T-helper 1 cell (primary cell): ENCODE measurements at places on chromosomes 5 and 9.

GRCh38 chr9:134620751-134621557 lies 20.6 kb upstream of the COL5A1 start:
- DNase-seq, result no peak

DNA sequence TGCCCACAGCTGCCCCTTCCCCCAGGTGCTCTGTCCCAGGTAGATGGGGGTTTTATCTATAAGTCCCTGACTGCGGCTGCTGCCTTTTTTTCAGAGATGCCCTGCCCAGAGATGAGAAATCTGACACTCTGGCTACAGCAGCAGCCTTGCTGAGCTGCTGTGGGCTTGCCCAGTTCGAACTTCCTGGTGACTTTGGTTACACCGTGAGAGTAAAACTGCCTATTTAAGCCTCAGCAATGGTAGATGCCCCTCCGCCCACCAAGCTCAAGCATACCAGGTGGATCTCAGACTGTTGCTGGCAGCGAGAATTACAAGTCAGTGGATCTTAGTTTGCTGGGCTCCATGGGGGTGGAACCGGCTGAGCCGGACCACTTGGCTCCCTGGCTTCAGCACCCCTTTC lies 56.8 kb downstream of the MINAR2 start:
- DNase-seq, result no peak

DNA sequence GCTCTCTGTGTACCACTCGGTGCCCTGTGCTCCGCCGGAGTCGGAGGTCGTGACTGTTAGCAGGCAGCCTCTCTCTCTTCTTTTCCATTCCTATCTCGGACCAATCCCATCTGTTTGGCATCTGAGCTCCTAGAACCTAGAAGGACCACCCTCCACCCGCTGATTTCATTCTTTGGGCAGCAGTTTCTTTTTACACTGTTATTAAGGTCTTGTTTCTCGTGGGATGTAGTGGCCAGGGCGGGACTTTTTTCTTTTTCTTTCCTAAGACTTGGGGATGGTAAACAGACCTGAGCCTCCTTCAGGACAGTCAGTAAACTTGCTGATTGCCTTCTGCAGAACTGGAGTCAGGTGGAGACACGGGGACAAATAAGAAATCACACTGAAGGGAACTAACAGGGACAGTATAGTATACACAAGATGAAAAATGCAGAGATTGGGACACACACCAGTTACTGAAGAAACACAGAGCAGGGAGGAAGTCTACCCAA lies 500 bp downstream of the URM1 start:
- DNase-seq, result no peak

- DNase-seq, result no peak
Measured at GRCh38 chr9:37198831-37199230, 78.5 kb downstream of the ZCCHC7 start.

DNA sequence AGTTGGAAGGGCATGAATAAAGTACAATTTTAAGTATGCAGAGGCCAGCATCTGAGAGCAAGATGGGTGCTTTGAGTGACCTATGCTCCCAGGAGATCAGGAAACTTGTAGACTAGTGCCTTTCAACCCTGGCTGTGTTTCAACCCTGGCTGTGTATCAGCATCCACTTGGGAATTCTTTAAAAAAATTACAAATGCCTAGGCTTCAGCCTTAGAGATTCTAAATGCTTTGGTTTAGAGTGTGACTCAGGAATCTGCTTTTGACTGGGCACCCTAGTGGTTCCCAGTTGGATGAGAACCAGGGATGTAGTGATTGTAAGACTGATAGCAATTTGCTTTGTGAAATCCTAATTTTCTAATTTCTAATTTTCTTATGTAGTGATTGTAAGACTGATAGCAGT lies 65.6 kb downstream of the RALGPS1 start:
- no peak for DNase-seq

DNA sequence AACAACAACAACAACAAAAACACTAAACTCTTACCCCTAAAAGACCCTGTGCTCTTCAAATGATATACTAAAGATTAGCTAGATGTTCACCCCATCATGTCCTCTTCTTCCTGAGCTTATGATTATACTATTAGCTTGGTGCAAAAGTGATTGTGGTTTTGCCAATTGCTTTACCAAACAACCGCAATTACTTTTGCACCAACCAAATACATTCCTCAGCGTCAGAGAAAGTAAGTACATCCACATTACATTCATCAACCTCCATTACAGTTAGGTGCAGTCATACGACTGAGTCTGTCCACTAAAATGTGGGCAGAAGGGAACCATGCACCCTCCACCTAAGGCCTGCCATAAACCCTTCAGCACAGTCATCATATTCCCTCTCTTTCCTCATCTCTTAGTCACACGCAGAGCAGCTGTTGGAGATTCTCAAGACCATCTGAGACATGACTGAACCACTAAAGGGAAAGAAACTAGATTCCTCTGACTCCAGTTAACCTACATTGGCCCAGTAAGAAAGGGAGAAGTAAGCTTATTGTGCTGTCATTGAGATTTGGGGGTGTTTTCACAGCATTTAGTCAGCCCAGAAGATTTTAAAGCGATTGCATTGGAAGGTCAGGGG lies 181.6 kb upstream of the TLE4 start:
- no peak for DNase-seq

DNA sequence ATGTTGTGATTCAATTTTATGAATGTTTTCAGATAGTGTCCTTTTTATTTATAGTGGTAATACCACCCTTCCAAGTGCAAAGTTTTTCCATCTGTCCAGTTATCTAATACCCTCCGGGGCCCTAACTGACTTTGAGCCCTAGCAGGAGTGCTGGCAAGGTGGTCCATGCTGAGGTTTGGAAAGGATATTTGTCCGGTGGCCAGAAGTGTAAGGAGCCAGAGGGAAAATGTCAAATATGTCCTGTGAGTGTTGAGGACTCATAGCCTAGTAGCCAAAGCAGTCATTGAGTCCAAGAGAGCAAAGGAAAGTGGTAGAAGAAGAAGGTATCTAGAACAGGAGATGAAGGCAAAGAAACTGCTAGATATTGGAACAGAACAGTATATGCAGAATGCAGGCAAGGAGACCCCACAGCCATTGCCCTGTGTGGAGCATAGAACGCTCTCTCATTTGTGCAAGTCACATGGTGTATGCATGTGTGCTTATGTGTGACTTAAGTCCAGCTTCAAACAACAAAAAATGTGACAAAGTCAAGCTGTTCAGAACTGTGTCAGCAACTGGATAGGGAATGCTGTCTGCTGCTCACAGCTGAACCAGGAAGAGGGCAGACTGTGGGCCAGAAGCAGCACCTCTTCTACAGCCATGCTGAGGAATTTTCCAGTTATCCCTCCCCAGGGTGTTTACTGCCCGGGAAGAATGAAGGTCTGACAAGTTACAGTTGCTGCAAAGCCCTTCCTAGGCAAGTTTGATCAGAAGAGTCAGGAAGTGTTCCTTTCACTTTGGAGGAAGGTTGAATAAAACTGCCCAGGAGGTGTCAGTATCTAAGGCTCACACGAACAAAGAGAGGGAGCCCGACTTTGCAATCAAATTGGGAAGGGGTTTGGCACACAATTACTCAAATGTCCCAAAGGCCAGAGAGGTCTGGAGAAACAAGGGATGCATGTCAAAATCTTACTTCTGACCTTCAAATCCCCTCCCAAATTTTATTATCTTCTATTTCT lies 463.3 kb upstream of the DMAC1 start:
- DNase-seq, result no peak
